NCI-H524 (cell line): ENCODE measurements at places on chromosomes 5 and 9.

GRCh38 chr9:136823136-136824046 is 15.6 kb downstream of the RABL6 start:
- no peak for DNase-seq

- DNase-seq, result no peak
Observed at GRCh38 chr5:154881986-154882385, 23.6 kb downstream of the CNOT8 start.

DNA sequence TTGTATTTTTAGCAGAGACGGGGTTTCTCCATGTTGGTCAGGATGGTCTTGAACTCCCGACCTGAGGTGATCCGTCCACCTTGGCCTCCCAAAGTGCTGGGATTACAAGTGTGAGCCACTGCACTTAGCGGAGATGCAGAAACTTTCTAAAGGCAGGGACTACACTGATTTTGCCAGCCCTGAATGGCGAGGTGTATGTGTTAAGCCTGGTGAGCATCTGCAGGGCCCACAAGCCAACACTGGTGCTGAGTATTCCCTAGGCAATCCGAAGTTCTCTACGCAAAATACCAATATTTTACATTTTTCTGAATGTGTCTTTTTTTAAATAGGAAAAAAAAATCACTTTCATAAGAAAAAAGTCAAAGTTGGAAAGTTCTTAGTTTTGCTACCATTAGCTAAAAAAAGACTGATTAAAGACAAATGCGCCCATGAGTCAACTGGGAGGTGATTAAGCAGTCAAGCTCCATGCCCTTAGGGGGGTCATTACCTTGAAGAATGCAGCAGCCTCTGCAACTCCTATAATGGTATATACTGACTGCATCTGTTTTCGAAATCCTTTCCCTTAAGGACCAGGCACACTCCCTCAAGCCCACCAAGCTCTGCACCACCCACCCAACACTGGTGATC is 502.8 kb downstream of the BNC2 start:
- no peak for DNase-seq

DNA sequence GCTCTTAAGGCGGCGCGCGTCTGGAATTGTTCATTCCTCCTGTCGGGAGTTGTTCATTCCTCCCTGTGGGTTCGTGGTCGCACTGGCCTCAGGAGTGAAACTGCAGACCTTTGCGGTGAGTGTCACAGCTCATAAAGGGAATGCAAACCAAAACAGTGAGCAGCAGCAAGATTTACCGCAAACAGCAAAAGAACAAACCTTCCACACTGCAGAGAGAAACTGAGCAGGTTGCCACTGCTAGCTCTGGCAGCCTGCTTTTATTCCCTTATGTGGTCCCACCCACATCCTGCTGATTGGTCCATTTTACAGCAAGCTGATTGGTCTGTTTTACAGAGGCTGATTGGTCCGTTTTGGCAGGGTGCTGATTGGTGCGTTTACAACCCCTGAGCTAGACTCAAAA is 1365.3 kb upstream of the WWC1 start:
- no peak for DNase-seq

- DNase-seq, result no peak
Observed at GRCh38 chr5:151721812-151722391, 35.2 kb upstream of the SPARC start.

GRCh38 chr9:100739666-100740065 is 161.8 kb downstream of the CAVIN4 start:
- no peak for DNase-seq

DNA sequence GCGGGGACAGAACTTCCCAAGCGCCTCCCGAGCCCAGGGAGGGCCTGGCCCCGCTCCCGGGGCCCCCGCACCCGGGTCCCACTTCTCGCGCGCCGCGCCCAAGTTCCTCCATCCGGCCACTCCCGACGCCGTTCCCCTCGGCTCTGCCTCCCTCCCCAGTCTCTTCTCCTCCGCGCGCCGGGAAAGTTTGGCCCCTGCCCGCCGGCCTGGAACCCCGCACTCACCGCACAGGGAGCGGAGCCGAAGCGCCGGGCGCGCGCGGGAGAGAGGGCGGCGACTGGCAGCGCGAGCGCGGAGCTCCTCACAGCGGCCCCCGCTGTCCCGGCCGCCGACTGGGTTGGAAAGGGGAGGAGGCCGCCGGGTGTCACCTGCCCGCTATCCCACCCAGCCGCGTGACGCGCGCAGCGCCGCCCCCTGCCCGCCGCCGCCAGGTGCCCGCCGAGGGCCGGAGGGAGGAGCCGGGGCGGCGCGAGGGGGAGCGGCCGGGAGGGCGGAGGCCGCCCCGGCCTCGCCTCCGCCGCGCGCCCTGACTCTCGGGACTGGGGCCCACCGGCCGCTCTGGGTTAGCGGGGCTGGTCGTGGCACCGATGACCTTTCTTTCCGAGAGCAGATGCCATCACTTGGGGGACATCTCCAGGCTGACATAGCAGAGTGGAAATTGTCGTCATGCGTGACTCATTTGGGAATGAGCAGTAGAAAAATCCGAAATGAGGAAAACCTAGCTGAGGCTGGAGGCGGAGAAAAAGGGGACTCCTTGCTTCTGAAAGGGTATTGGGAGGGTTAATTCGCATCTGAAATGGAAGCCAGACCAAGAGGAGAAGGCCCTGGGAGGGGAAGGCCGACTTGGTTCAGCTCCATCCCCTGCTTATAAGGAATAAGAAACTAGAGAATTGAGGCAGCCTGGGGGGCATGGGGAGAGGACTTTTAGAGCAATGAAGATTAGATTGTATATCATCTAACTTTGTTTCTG is at the start of gene ELOVL7:
Gene ELOVL7 (minus strand): TSS at position 334 of the 970 bp plus-strand sequence. CDS start 56,872 bp downstream, outside the sequence.
- DNase-seq, result peak; percentile 70
